ENCODE measurements at places on chromosomes 6 and 20.

DNA sequence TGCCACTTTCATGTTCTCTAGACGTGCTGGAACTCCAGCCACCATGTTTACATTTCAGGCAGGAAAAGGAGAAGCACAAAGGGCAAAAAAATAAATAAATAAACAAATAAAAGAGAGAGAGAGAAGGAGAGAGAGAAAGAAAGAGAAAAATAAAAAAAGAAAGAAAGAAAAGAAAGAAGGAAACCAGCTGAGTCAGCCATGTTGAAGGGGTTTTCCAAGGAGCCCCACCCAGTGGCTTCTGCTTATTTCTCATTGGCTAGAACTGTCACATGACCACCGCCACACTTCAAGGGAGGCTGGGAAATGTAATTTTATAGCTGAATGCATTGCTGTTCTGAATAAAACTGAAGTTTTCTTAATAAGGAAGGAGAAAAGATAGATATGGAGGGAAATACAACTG lies 71.1 kb downstream of the BFSP1 start:
- no peak for DNase-seq

DNA sequence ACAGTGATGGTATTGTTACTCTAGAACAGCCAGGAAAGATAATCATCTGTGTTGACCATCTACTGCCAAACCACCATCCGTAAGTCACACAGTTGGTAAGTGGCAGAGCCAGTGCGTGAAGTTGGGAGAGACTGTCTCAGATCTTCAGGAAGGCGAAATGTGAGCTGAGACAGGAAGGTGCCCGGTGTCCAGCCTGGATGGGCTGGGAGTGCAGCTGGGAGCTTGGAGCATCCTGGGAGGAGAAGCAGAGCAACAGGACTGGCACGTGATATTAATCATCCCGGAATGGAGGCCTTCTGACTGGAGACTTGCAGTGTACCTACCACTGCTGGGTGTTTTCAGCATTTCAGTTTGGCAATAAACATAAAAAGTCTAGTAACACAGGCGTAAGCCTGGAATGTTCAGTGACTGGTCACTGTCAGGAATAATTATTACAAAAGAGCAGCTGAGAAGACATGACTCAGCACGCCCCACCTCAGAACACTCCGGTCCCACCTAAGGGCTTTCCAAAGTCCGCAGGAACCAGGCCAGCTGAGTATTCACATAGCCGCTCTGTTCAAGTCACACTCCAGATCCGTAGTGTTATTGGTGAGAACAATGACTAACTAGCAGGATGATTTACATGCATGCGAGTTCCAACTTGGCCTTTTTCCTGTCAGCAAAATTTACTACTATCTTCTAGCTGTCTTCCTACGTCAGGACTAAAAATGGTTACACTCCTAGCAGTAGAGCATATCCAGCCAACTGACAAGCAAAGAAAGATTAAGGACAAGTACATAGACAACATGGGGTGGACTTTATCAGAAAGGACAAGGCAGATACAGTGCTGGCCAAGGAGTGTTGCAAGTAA lies 45.1 kb upstream of the PNRC1 start:
- DNase-seq: peak; percentile 99

- no peak for DNase-seq
Observed at GRCh38 chr20:23105193-23105592, 19.1 kb upstream of the CD93 start.

- no peak for DNase-seq
Observed at GRCh38 chr6:157209865-157210530, 113.3 kb downstream of the TMEM242 start.

DNA sequence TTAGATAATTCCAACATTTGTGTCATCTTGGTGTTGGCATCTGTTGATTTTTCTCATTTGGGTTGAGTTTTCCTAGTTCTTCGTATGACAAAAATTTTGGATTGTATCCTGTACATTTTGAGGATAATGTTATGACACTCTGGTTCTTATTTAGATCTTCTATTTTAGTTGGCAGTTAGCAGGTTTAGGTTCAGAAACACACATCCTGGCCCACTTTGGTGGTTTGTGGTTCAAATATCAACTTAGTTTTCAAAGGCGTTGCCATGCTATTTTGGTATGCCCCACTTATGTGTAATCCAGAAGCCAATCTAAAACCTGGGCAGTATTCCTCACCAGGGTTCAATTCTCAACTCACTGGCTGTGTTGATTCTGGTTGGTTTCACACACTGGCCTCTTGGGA lies 68.2 kb downstream of the NOX3 start:
- no peak for DNase-seq

- peak; percentile 10 for DNase-seq
Observed at GRCh38 chr6:166330612-166331011, 11.7 kb downstream of the SFT2D1 start.

All from fibroblast of villous mesenchyme (primary cell).